ENCODE measurements at places on chromosomes 2 and 18.

DNA sequence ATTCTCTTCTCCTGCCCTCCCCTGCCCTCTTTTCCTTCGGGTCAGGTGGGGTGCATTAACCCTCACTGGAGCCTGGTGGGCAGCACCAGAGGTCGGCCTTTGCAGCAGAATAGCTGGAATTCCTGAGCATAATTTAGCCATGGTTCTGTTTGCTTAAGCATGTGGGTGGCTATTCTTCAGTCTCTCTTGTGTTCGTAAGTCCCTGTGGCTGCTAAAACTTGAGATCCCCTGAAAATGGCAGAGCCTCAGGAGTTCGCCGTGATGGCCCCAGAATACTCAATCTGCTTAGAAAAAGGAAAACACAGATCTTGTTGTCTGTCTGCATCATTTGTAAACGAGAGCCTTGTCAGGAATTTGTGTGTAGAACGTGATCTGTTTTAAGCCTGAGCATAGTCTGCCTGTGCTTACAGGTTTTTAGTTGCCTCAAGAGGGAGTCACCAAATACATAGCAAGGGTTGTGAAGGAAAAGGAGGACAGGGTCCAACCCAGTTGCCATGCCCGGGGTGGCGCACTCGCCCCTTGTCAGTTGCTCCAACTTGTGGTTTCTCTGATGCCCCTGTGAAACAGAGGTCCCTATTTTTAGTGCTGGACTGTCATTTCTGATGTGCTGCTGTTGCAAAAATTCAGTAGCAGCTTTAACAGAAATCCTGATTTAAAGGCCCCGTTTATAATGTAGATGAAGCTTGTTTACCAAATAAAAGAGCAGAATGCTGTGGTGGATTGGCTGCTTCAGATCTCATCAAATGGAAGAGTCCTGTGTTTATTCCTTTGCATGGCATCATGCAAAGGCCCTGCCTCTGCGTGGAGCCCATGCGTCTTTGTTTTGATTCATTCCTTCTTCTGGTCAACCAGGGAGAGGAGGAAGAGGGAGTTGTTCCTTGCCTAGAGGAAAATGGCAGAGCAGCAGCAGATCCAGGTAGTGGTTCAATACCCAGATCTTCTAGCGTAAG lies 74.8 kb downstream of the WDSUB1 start:
- no peak for DNase-seq

GRCh38 chr18:59359576-59359952 lies 499 bp upstream of the LMAN1 start:
- DNase-seq, result no peak

DNA sequence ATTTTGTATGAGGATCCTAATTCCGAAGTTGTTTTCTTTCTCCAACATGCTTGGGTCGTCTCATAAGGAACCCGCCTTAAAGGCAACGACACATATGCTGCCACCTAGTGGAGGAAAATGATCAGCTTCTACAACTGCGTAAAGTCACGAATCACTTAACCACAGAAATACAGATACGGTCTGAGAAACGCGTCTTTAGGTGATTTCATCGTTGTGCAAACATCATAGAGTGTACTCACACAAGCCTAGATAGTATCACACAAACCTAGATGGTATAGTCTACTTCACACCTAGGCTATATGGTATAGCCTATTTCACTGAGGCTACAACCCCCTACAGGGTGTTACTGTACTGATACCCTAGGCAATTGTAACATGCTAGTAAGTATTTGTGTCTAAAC lies 13.1 kb downstream of the GNLY start:
- DNase-seq, result peak; percentile 85

- no peak for DNase-seq
Measured at GRCh38 chr2:236165842-236166795, 2.1 kb downstream of the GBX2 start.

DNA sequence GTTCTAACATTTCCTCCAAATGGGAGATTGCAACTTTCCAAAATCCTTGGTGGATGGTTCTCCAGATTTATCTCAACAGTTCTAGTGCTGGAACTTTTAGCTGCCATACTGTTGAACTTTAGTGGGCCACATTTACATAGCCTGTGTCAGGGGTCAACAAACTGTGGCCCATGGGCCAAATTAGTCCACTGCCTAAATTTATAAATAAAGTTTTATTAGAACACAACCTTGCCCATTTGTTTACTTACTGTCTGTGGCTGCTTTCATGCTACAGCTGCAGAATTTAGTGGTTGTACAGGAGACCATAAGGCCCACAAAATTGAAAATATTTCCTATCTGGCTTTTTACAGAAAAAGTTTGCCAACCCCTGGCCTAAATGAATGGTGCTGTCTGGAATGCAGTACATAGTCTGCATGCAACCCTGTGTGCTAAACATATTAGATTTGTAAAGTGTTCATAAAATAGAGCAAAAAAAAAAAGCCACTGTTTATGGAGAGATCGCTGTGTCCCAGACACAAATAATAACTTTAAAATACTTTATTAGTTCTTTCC lies 30.3 kb downstream of the MGAT5 start:
- DNase-seq, result no peak

GRCh38 chr2:201158111-201158929 lies 24.6 kb upstream of the CASP10 start:
- DNase-seq, result peak; percentile 93

DNA sequence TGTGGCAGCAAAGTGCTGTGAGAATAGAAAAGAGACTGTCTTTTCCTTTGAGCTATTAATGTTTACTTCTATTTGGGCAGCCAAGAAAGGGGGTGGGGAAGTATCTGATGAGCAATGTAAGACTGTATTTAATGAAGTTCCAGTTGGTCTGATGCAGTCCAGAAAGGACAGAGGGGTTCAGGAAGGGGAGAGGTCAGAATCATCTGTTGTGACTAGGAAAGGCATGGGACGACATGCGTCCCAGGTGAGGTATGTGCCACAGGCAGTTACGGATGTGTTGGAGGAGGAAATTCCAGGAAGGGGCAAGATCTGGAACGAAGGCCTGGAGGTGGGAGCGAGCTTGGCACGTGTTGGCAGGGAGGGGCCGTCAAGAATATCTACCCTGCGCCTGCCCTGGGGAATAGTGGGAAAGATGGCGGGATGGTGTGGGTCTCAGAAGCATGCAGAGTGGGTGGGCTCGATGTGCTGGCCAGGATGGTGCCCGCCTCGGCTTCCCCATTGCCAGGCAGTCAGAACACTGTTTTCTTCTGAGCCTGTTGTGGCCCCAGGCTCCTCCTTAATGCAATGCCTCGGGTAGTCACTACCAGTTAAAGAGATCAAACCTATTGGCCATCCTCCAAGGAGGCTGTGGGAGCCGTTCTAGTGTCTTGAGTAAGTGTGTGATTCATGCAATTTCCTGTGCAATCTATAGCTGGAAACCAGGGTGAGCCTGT lies 57.8 kb upstream of the TXNDC2 start:
- DNase-seq, result no peak

- no peak for DNase-seq
Measured at GRCh38 chr2:133884739-133885381, 316.6 kb upstream of the NCKAP5 start.

- DNase-seq, result no peak
Measured at GRCh38 chr2:214378455-214379103, 32.3 kb upstream of the VWC2L start.

DNA sequence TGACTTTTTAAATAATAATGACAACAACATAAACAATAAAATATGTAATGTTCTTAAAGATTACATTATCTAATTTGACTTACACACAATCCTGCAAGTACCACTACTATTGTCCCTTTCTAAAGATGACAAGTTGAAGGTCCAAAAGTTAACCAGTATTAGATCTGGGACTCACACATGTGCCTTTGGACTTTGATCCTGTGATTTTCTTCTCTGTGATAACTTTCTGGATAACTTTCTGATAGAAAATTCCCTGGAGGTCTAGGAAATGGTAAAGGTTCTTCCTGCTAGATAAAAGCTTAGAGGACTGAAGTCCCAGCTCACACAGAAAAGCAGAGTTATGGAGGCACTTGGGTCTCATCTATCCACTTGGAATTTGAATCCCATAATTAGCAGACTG lies 311.9 kb upstream of the KLHL29 start:
- no peak for DNase-seq

- no peak for DNase-seq
Measured at GRCh38 chr2:239312081-239312511, 88.7 kb downstream of the HDAC4 start.

DNA sequence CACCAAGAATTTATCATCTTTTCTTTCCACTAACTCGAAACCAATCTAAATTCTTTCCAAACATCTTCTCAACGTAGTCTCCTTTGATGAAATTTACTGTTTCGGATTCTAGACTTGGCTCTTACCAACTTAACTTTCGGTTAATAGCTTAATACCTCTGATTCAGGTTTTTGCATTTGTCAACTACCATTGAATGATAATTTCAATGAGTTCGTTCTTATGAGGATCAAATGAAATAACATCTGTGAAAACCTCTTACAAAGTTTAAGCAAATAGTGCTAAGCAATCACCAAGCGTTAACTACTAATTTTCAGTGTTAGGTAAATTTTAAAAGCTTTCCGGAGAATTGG lies 593 bp upstream of the NRBP1 start:
- no peak for DNase-seq

DNA sequence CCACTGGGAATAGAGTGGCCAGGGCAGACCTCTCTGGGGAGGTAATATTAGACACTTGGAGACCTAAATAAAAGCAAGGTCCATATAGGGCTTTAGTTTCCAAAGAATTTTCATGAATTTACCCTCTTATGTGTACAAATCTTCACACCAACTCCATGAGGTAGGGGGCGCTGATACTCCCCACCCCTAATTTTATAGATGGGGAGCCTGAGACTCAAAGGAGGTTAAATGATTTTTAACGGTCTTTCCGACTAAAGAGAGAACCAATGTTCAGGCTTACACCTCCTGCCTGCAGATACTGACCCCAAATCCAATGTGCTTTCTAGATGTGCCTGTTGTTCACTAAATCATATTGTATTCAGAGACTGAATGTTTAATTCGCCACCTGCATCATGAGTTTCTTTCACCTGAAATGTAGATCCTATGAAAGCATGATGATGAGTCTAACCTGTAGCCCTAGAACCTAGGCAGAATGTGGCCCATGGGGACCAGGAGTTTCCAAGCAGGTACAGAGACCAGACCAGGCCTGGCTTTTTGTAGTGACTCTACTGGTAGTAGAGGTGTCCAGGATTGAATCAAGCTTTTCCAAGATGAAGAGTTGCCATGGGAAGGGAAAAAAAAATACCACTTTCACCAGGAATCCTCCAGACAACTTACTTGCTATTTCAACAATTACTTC lies 16.8 kb upstream of the PAX3 start:
- no peak for DNase-seq

DNA sequence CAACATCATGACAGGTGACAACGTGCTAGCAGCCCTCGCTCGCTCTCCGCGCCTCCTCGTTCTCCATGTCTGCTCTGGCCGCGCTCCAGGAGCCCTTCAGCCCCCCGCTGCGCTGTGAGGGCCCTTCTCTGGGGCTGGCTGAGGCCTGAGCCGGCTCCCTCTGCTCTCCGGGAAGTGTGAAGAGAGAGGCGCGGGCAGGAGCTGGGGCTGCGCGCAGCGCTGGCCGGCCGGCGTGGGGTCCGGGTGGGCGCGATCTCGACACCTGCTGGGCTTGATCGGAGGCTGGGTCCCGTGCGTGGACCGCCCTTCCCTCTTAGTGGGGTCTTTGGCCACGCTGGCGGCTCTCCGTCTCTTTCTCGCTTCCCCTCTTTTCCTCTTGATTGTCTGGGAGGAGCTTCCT lies 195.5 kb downstream of the ANKRD30BL start:
- no peak for DNase-seq

GRCh38 chr18:11175266-11175979 lies 26.1 kb upstream of the PIEZO2 start:
- no peak for DNase-seq

GRCh38 chr2:203826704-203827103 lies 40.9 kb upstream of the CTLA4 start:
- DNase-seq, result no peak

GRCh38 chr2:208627110-208627884 lies 220.7 kb downstream of the PTH2R start:
- DNase-seq, result no peak

DNA sequence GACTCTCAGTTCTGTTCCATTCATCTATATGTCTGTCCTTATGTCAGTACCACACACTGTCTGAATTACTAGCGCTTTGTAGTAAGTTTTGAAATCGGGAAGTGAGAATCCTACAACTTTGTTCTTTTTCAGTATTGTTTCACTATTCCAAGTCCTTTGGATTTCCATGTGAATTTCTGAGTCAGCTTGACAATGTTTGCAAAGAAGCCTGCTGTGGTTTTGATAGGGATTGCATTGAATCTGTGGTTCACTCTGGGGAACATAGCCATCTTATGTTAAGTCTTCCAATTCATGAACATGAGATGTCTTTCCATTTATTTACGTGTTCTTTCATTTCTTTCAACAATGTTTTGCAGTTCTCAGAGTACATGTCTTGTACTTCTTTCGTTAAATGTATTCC lies 15.0 kb downstream of the SLC3A1 start:
- no peak for DNase-seq

GRCh38 chr2:174608866-174609214 lies 11.2 kb upstream of the WIPF1 start:
- no peak for DNase-seq

DNA sequence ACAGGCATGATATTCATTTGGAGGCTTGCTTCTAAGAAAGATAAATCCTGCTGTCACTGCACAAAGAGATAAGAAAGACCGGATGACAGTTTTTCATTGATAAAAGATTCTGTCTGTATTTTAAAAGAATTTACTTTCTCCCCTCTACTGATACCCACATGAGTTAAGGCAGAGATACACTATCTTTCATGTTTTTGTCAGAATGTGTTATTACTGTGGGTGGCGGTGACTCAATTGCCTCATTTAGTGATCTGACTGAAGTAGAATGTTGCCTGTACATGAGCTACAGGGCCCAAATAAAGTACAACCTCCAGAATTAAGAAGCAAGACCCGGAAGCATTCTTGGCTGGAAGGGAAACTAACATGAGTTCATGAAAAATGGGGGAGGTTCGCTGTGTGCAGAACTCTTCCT lies 480.0 kb downstream of the SLC4A3 start:
- peak; percentile 50 for DNase-seq

GRCh38 chr2:194289712-194290346 lies 1367.2 kb upstream of the SLC39A10 start:
- DNase-seq, result no peak

GRCh38 chr2:233331536-233331935 lies 22.8 kb upstream of the DGKD start:
- peak; percentile 88 for DNase-seq

GRCh38 chr2:239025096-239025801 lies 177.4 kb downstream of the TWIST2 start:
- DNase-seq, result no peak

- DNase-seq, result no peak
Measured at GRCh38 chr18:57705832-57706595, 84.4 kb upstream of the NARS1 start.

- no peak for DNase-seq
Measured at GRCh38 chr2:197069958-197070357, 143.5 kb upstream of the PGAP1 start.
